Left renal pelvis (tissue), 4 donors: ENCODE measurements at places on chromosomes 3 and 15. TPM values are rescaled to one million over a fixed set of nuclear protein-coding genes. Genes with fewer than 3 reads are reported as not detected.

GRCh38 chr3:124995460-124995994 is 60.3 kb downstream of the HEG1 start:
- peak; percentile 44 for DNase-seq

- no peak for DNase-seq
Observed at GRCh38 chr15:67195305-67195704, 59.2 kb downstream of the AAGAB start.

DNA sequence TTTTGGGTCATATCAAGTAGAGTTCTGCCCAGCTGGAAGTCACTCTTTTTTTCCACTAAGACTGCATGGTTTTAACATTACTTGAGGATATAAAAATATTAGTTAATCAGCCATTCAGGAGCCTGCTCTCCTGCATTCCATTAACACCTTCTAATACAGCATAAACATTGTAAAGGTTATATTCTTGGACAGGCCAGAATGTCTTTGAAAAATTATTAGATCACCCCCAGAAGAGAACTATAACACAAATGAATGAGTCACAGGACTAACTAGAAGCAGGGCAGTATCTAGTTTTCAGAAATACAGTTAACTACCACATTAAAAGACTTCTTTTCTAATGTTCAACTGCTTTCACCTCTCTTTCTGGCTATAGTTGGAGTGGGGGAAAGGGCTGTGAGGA is 80.9 kb downstream of the THBS1 start:
- no peak for DNase-seq

Gene ANKDD1A
- 7.6 TPM for polyA plus RNA-seq

GRCh38 chr3:116112696-116113095 is 332.6 kb downstream of the LSAMP start:
- no peak for DNase-seq

DNA sequence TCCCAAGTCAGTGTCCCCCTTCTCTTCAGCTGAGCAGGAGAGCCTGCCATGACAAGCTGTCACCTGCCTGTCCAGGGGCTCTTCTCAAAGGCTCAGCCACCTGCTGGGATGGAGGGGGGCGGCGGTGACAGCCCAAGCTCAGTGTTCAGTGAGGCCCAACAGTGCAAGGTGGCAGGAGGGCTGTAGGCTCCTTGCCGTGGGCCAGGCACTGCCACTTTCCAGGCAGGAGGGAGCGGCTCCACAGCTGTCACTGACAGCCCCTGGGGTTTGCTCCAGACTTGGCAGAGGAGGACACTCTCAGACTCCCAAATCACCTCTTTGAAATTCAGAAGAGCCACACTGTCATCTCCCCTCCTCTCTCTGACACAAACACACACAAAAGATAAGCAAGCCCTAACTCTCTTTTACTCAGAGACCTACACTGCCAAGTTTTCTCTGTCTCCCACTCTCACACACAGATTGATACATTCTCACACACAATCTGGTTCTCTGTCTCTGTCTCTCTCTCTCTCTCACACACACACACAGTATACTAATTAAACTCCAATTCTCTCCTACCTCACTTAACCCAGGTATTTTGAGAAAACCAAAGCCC is 443.3 kb downstream of the EPHB1 start:
- DNase-seq, result no peak

GRCh38 chr3:29183346-29184087 is 97.4 kb upstream of the RBMS3 start:
- no peak for DNase-seq

- DNase-seq, result no peak
Observed at GRCh38 chr15:66770518-66771350, 68.7 kb downstream of the SMAD6 start.

DNA sequence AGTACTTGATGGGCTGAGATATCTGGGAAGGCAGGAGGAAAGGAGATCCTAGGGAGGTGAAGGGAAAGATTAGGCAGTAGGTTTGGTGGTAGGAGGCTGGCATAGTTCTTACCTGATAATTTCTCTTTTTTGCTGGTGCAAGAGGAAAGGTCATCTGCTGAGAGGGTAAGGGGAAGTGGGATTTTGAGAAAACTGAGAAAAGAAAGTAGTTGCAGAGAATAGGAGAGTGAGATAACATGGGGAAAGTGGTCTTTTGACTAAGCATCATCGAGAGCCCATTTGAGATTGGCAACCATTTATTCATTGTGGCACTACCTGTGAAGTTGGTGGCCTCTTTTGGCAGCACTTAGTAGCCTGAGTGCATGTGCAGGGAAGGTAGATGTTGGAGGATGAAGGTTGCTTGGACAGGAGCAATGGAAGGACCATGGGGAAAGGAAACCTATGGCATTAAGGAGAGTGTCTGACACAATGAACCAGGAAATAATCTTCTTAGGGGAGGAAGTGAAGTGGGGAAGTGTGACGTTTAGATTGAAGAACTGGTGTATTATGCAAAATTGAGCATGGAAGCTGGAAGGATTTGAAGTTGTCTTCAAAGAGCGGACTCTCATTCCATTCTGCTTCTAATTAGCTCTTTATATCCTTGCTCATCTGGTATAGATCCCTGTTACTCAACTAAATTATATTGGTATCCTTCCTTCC is 21.9 kb upstream of the USP13 start:
- no peak for DNase-seq

Gene GLDN
- polyA plus RNA-seq, result 0.20 TPM

Gene ACKR2
- polyA plus RNA-seq, result 3.5 TPM

GRCh38 chr3:122793568-122794416 is at the start of gene HSPBAP1:
TSS of gene HSPBAP1 (minus strand) at chr3:122793831. CDS start at chr3:122793680, 151 bp downstream.
- DNase-seq, result peak; percentile 88

DNA sequence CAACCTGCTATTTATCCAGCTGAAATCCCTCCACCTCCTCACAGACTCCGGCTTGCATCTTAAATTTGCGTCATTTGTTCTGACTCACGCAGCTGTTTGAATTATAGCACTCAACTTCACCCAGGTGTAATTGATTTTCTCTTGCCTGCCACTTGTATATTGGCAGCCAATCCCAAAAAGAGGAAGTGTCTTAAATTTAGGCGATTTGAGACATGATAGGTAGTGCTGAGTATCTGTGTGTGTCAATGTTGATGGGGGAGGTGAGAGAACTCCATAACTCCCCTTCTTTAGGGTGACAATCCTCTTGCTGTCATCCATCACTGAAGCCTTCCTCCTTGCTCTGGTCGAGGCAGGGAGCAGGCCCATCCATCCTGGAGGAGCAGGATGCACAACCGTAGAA is 77.2 kb upstream of the TPRG1 start:
- no peak for DNase-seq

GRCh38 chr3:142946861-142947260 is 16.6 kb downstream of the PAQR9 start:
- DNase-seq, result no peak

Gene RAD51
- polyA plus RNA-seq, result 14.9 TPM

DNA sequence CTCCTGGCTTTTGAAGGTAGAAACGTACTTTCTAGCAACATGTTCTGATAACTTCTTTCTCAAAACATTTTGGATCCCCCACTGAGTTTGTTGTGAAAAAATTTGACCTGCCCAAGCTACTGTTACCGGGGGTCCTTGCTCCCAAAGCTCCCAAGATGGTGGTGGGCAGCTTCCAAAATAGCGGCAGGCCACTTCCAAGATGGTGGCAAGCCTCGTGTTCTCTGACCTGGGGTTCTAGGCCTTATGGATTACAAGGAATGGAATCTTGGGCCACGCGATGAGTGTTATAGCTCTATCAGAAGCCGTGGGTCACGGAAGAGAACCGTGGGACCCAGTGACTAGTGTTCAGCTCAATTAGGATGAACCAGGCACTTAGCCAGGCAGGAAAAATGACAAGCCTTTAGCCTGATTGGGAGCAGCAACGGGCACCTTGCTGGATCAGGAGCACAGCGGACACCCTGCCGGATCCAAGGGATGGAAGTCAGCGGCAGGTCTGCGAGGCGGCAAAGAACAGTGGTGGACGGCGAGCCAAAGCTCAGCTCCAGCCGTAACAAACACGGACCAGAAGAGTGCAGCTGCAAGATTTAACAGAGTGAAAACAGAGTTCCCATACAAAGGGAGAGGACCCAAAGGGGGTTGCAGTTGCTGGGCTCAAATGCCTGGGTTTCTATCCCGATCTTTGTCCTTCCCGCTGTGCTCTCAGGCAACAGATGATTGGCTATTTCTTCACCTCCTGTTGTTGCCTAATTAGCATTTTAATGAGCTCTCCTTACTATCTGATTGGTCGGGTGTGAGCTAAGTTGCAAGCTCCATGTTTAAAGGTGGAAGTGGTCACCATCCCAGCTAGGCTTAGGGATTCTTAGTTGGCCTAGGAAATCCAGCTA is 133.3 kb downstream of the WDR72 start:
- no peak for DNase-seq

- DNase-seq, result no peak
Observed at GRCh38 chr15:50953302-50953701, 44.8 kb downstream of the AP4E1 start.

Gene CNTN4
- polyA plus RNA-seq, result 28.0 TPM

- no peak for DNase-seq
Observed at GRCh38 chr3:33391255-33391995, 48.8 kb downstream of the UBP1 start.

Gene PRSS50
- 3.1 TPM for polyA plus RNA-seq

GRCh38 chr15:78061963-78062427 is 15.5 kb downstream of the TBC1D2B start:
- DNase-seq, result no peak

GRCh38 chr3:197589545-197589944 is 33.8 kb upstream of the BDH1 start:
- no peak for DNase-seq

- DNase-seq, result no peak
Observed at GRCh38 chr3:183411216-183411922, 17.1 kb downstream of the MCF2L2 start.

GRCh38 chr3:26171006-26171405 is 381.1 kb downstream of the OXSM start:
- DNase-seq, result peak; percentile 45

DNA sequence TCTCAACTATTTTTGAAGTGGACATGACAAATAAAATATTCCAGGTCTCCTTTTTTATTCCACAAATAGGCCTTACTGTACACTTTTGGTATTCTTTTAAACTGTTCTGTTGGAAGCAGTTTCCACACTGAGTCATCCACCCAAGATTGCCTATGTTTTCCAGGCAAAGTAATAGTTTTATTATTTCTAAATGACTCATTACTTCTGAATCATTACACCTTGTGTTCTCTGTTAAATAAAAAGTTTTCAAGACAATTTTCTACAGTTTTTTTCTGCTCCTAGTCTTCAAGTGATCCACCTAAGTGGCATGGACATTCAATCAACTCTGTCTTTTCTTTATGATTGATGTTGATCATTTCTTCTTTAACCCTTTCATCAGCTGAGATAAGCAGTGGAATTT is 26.5 kb downstream of the PPP2R3A start:
- no peak for DNase-seq

DNA sequence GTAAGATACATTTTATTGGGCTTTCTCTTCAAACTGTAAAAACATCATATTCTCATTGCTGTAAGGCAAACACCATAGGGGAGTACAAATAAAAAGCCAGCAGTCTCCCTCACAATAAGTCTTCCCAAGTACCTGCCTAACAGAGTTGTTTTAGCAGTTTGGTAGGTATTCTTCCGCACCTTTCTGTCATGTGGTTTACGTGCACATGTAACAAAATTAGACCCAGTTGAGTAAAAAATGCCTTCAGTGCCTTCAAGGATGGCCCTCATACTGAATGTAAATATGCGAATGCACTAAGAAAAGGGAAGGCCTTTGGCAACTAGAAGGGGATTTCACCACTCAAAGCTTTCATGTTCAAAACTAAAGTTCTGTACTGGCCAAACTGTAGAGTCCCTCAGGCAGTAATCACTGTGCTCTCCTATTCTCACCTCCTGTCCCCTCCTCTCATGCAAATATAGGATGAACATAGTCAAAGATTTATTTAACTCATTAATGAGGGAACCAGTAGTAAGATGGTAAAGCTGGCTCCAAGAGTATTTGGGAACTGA is 26.4 kb downstream of the USP3 start:
- no peak for DNase-seq

GRCh38 chr3:34531156-34531555 is 732.7 kb downstream of the PDCD6IP start:
- no peak for DNase-seq

Gene DNAJA4
- polyA plus RNA-seq, result 28.4 TPM

DNA sequence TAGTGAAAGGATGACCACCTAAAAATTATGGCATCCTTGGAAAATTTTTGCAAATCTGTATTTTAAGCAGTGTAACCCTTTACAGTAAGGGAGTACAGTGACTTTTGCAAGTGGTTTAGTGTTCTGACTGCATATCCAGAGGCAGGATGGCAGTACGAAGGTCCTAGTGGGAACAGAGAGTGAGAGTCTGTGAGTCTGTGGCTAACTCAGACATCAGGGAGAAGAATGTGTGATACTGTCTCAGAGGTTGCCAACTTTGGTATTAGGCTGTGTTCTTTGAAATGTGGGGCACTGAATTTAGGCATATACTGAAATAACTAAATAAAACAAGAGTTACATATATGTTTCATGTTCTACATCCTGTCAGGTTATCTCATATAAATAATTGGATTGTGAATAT is 25.7 kb downstream of the PRKCI start:
- DNase-seq, result no peak

- no peak for DNase-seq
Observed at GRCh38 chr3:15284121-15284889, 48.1 kb downstream of the SH3BP5 start.

Gene FSIP1
- polyA plus RNA-seq, result 4.0 TPM

DNA sequence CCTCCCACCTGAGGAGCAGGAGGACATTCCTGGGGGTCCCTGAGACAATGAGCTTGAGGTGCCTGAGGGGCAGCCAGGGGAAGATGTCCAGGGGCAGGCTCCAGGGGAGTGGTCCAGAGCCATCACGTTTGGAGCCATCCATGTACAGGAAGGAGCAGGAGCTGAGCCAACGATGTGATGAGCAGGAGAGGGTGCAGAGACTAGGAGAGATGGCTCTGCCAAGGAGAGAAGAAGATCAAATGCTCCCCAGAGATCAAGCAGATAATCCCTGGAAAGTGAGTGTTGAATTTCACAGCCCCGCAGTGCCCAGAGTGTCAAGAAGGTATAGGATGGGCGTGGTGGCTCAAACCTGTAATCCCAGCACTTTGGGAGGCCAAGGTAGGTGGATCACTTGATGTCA is 97.8 kb upstream of the HERC1 start:
- no peak for DNase-seq

- no peak for DNase-seq
Observed at GRCh38 chr3:169591159-169591951, 72.2 kb downstream of the MECOM start.

Gene TRPM1
- polyA plus RNA-seq, result 0.45 TPM

Gene ZNF445
- 25.8 TPM for polyA plus RNA-seq
